ENCODE measurements at places on chromosomes 6 and 20.

- no peak for DNase-seq
Measured at GRCh38 chr6:105519954-105520353, 117.1 kb upstream of the PREP start.

DNA sequence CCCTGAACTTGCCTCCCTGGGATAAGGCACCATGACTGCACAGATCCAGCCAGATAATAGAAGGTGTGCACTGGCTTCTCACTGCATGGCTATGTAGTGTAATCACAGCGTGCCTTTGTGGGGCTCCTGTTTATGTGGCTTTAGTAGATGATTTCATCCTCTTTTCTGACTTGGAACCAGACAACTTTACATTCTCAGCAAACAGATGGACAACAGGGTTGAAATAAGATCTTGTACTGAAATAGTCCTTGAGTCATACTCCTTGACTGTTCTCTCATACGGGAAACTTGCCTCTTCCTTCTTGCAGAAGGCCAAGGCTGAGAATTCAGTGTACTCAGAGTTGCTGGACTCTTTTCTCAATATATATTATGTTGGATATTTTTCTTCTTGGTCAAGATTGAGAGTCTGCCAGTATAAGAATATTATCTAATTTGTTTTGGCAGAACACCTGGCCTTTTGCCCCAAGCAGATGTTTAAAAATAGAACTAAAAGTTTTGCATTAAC is 25.0 kb upstream of the RNF144B start:
- no peak for DNase-seq

GRCh38 chr6:4727671-4728435 is 48.4 kb upstream of the CDYL start:
- peak; percentile 69 for DNase-seq

DNA sequence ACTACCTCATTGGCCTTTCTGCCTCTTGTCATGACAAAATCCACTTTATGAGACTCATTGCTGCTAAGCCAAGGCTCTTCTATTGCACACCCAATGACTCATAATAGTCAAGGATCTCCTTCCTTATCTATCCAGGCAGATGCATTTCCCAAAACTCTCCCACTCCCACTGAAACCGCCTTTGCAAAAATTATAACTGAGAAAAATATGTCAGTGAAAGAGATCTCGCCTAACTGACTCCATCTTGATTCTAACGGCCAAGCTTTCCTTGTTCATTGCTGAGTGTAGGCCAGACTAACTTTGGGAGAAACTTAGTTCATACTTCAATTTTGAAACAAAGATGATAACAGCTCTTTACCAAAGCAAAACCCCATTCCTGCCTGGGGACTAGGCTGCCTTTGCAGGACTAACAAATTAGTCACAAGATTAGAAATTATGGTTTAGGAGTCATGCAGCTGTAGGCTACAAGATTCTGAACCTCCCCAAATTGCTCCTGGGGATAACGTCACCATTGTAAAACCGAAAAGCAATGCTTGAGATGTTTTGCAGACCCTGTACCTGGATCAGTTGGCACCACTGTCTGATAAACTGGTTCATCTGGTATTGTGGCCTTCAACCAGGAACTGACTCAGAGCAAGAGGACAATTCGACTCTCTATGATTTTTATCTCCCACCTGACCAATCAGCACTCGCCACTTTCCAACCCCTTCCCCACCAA is 47.1 kb downstream of the HAO1 start:
- DNase-seq, result no peak

- DNase-seq, result no peak
Measured at GRCh38 chr20:16407251-16408067, 165.8 kb downstream of the KIF16B start.

DNA sequence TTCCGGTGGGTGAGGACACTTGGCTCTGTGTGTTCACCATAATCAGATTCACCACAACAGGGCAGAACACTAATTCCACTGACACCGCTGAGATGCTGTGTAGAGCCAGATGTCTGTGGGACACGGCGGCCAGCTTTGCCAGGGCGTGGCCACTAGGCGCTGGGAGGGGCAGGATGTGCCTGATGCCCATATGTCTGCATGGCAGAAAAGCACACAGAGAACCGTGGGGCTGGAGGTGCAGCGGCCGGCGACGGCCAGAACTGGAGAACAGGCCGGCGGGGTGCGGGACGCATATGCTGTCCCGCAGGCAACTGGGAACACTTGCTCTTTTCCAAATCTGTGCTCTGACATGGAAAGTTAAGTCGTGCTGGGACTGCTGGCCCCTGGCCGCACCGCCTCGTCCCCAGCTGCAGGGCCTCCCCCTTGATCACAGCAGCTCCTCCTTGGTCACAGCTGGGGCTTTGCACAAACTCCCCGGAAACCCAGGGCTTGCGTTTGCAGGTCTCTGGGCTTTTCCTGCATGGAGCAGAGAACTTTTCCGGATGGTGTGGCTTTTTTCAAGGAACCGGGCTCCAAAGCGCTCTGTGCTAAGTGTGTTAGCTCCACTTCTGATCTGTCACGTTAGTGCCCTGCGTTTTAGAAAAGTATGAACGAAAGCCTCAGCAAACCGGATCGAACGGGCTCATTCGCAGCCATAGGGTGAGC is 31.1 kb downstream of the NTSR1 start:
- DNase-seq, result no peak

DNA sequence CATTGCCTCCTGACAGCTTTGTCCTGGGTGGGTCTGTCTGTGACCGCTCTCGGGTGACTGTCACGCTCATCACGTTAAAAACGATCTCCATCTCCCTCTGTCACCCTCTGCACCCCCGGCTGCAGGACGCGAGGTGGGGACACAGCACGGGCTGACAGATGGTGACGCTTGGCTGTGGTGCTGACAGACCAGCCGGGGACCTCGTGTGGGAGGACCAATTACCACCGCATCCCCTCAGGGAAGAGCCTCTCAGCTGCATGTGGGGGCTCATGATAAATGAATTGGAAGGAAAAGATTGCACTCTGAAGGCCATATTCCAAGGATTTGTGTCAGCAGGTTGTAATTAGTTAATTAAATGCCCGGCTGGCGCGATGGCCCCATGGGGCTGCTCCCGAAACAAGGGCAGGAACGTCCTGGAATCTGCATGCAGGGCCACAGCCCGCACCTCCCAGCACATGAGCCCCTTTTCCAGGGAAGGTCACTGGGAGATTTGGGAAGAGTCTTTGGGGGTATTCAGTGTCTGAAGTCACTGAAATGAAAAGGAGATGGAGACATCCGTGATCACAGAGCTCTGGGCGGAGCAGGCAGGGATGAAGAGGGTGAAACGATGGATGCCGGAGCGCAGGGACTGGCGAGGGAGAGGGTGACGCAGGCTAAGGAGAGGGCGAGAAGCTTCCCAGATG is 87.1 kb downstream of the ERMARD start:
- DNase-seq, result no peak

DNA sequence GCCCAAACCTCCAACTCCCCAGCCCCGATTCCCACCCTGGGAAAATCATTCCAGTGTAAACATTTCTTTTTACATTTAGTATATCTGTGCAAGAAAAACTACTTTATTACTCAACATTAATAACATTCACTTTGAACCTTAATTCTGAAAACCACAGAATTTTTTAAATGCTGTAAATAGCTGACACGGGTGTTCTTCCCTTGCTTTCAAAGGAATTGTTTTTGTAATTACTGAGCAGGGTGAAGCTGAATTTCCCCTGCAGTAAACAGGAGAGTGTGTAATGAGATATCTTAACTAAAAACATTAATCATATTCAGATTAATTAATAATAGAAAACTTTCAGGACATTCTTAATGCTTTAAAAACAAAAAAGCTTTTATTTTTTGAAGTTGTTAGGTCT is 99.3 kb upstream of the CITED2 start:
- DNase-seq, result no peak

GRCh38 chr6:169341706-169342105 is 88.1 kb upstream of the THBS2 start:
- DNase-seq, result no peak

- DNase-seq, result no peak
Measured at GRCh38 chr6:29071831-29072723, 15.0 kb downstream of the OR2B3 start.

DNA sequence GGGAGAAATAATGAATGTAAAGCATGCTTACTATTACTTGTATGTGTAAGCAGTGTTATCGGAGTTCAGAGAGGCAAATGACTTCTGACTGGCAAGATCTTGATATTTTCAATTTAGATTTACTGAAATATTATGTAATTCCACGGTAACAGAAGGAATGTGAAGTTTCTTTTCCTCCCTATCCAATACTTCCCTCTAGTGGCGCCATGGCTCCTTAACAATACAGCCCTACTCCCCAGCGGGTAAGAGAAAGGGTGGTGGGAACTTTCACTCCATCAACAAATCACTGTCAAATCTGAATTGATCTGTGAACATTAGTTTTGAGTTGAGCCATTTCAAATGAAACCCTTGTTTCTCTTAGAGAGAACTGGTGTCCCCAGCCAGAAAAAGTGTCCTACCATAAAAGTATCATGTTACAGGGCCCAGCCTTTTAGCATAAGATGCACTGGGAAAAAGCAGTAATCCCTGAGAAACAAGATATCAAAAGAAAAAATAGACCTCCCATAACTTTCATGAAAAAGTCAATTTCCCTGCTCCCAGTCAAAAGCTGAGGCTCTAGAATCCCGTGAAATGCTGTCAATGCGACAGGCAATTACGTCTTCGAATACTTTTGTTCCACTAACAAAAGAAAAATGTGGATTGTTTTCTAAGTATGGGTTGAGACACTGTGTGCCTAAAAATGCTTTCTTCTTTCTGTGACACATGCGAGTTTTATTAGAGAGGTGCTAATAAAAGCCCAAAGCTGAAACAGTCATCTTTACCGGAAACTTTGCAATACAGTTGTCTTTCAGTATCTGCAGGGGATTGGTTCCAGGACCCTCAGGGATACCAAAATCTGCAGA is 12.9 kb downstream of the COX7A2 start:
- no peak for DNase-seq

DNA sequence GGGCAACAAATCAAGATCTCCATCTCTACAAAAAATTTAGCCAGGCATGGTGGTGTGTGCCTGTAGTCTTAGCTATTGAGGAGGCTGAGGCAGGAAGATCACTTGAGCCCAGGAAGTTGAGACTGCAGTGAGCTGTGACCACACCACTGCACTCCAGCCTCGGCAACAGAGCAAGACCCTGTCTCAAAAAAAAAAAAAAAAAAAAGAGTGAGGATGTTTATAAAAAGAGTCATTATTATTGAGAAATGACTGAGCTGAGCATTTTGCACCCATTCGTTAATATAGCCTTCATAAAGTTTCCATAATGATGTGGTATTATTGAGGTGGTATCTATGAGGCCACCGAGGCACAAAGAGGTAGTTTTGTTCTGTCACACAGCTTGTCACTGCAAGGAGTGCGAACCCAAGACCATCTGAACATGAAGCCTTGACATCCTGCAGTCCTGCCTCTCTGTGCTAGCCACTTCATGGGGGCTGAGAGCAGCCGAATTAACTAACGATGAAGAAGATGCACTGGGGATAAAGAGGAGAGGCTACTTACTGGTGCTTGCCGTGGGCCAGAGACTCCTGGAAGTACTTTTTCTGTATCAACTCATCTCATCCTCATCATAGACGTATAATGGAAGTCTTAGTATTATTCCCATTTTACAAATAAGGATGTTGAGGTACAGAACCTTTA is 175.5 kb downstream of the BCAS1 start:
- no peak for DNase-seq

GRCh38 chr6:24069526-24069925 is 56.5 kb upstream of the NRSN1 start:
- no peak for DNase-seq

DNA sequence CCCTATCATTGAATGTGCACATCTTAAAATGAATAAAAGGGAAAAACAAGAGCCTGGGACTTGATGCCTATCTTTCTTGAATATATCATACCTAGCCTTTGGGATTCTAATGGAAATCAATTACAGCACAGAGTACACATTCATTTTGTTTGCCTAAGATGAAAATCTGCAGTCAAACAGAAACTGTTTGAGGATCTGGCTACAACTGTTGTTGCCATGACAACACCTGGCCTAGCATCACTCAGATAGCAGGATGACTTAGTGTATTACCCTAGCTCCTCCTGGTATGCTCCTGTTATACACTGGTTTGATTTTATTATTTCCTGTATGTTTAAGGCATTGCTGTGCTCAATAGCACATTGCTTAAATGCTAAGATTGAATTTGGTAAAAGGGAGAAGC is 71.5 kb upstream of the LAMP5 start:
- DNase-seq, result no peak

DNA sequence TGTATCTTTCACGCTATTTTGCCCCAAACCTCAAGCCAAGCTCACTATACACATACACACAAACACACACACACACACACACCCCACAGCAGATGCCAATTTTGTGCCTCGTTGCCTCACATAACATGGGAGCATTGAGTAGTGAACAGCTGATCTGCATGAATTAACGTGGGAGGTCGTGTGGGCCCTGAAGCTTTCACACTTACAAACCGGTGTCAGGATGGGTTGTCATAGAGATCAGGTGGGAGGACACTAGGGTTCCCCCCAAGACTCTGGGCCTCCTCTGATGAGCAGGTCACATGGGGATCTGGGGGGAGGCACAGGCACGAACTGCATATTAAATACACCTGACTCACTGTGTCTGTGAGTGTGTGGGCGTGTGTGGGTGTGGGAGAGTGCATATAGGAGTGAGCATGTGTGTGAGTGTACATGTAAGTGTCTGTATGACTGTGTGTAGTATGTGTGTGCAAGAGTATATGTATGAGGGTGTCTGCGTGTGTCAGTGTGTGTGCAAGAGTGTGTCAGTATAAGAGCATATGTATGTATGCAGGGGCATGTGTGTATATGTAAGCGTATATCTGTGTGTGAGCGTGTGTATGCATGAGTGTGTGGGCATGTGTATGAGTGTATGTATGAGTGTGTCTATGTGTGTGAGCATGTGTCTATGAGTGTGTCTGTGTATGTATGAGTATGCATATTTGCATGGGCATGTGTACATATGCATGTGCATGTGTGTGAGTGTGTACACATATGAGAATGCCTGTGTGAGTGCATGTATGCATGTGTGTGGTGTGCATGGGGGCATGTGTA is 370.4 kb downstream of the PREX1 start:
- no peak for DNase-seq

DNA sequence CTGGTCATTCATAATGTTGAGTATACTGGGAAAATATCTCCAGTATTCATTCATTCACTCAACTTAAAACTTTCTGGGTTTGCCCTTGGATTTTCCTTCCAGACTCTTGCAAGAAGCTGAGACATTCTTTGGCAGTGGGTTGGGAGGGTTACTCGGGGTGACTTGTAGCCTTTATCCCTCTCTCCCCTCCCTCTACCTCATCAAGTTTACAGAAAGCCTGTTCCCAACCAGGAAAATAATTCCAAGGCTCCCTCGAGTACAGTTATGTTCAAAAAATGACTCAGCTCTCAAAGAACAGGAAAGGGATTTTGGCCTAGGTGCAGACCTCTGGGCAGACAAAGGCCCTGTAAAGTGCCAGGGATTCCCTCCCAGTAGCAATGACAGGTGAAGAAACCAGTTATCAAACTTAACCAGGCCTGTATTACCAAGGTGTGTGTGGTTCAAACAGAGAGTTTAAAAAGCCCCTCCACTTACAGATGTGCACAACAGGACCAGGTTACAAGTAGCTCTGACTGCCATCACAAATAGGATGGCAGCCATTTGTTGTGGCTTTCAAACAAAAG is 22.2 kb downstream of the FKBP1A start:
- no peak for DNase-seq
